Stimulated activated CD4-positive, alpha-beta T cell treated with anti-CD3 and anti-CD28 coated beads, Interleukin-1b, Interleukin-23, amount 100 ng/mL, for 1 hour (primary cell): ENCODE measurements at places on chromosomes 5 and 9.

DNA sequence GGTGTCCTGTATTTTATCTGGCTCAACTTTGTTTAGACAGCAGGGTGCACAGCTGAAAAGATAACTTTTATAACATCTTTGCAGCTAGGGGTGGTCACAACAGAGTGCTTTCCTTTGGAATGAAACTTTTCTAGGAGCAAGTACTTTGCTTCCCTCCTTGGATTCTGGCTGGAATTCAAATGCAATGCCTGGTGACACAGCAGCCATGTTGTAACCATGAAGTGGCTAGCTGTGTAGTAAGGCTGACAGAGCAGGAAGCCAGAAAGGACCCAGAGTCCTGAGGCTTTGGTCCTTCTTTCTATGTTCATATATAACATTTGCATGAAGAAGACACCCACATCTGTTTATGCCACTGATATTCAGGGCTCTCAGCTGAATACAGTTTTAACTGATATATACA, 48.1 kb downstream of the TENT4A start:
- DNase-seq, result no peak

DNA sequence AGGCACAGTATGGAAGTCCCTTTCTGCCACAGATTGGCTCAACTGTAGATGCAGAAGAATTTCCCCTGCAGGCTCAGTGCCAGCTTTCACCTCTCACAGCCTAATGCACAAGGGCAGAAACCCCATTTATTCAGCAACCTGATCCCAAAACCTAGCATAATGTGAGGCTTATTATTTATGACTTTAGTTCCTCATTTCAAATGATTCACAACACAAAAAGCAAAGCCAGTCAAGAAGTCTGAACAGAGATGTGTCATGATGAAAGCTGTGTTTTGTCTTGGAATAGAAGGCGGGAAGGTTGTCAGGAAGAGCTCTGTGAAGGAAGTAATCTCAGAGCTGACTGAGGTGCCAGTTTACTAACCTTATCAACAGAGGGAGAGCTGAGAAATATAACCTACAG, 369.7 kb downstream of the LRRC70 start:
- DNase-seq, result no peak

DNA sequence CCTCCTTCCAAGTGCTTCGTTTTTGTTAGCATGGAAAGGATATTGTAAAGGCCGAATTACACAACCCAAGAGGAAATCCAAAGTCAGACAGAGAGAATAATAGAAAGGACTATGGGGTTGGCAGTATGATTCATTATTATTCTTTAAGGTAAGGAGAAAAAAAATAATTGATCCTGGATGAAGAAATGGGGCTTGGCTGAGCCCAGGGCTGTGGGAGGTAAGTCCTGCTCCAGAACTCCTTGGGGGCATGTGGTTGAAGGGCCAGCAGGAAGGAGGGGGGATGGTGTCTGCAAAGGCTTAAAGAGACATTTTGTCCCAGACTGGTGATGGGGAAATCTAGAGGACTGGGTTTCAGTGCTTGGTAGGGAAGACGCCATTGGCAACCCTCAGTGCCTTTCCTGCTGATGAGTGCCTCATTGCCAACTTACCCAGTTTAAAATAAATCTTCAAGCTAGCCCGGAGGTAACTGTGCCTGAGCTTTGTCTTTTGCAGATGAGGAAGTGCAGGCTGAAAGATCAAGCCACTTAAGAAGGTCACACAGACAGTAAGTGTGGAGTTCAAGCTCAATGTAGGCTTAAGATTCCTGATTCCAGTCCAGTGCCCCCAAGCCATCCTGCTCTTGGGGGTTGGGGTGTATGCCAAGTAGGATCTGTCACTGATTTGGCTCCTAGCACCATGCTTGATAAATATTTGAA, 30.2 kb downstream of the FOXI1 start:
- DNase-seq, result no peak

- no peak for DNase-seq
These were observed 54.5 kb downstream of the GALNT12 start for GRCh38 chr9:98861781-98862504.

DNA sequence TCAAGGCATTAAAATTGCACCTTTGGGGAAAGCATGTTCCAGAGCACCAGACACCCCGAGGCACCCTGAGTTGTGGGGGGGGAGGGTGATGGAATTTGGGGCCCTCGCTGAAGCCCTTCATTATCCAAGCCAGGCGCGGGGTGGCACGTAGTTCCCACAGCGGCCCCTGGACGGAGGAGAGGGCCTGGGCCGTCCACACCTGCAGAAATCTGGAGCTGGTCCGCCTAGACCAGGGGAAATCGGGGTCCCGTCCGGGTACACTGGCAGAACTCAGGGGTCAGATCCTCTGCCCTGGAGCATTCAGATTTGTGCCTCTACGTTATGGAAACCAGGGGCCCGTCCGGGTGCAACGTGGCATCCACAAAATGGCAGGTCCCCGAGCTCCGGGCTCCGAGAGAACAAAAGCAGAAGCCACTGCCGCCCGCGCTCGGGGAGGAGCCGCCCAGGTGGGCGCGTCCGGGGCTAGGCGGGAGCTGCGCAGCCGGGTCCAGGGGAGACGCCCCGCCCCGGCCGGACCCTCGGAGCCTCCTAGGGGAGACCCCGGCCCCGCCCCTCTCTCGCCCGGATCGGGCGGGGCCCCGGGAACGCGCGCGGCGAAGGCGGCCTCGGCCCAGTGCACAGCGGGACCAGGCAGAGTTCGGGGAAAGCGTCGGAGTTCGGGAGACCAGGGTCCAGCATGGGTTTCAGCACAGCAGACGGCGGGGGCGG, at the start of gene PLEKHG4B:
TSS of gene PLEKHG4B (plus strand) at position 613 of the 708 bp plus-strand sequence. CDS start at position 677, 64 bp downstream.
- no peak for DNase-seq

DNA sequence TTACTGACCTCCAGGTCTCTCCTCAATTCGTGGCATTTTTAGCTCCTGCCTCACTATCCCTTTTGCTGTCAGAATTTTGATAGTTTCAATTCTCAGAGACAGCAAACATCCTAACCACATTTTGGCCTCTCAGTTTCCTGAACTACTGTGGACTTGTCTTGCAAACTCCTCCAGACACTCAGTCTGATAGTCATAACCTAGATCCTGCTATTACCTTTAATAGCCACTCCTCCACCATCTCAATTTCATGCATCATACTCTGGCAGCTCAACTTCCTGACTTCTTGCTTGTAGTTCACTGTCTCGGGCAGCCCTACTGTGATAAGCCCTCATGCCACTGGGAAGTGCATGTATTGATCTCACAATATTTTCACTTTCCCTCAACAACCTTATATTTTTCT, 481.8 kb upstream of the CDH18 start:
- no peak for DNase-seq

DNA sequence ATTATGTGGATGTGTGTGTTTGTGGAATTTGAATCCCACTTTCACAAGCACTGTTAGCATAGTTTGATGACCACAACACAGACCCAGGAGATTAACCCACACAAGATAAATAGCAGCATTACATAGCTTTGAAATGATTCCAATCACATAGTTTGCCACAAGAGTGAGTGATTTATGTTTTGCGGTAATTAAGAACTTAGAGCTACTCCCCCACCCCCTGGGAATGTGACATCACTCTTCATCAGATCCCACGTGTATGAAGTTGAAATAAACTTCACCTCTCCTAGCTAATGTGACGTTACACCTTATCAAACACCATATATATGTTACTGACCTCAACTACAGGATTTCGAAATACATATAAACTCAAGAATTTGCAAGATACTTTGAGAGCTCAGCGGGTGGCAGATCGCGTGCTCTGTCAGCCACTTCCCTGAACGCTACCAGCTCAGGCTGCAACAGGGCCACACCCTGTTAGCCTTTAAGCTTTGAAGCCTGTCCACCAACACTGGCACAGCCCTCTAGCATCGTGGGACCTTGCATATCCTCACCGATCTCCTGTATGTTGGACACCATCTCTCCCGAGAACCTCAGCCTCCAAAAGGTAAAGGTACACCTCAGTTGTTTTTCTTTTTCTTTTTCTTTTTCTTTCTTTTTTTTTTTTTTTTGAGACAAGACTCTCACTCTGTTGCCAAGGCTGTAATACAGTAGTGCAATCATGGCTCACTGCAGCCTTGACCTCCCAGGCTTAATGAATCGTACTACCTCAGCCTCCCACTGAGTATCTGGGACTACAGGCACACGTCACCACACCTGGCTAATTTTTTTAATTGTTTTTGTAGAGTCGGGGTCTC, 1.7 kb upstream of the AGTPBP1 start:
- DNase-seq, result no peak

DNA sequence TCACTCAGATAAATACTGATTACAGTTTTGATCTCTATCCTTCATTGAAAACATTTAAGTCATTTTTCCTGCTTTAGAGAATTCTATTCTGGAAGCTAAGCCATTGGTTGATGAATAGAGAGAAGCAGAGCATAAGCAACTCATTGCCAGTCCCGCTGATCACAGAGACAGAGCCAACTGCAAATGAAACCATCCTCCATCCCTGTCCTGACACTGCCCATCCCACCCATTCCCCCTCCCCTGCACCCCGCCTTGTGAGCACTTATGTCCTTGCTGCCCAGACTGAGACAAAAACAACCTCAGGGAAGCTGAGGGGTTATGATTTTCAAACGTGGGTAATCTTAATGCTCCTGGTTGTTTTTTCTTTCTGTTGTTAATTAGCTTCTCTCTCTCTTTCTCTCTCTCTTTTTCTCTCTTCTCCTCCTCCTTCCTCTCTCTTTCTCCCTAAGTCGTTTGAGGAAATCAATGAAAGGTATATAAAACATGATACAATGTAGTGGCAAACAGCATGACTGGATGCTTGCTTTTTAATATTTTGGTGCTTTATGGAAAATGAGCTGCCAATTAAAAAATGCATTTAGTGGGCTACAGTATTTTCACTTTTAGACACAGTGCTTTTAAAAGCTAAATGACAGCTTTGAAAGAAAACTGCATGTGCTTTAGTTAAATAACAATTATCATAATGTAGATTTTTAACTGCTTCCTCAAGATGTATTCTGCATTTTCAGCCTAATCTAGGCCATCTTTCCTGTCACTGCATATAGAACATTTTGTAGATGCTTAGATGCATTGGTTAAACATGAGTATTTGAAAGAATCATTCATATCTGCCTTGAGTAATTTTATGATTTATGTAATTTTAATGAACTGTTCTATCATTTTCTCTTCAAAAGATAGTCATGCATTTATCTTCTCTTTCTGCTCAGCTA, 57.3 kb downstream of the CMYA5 start:
- DNase-seq, result no peak

DNA sequence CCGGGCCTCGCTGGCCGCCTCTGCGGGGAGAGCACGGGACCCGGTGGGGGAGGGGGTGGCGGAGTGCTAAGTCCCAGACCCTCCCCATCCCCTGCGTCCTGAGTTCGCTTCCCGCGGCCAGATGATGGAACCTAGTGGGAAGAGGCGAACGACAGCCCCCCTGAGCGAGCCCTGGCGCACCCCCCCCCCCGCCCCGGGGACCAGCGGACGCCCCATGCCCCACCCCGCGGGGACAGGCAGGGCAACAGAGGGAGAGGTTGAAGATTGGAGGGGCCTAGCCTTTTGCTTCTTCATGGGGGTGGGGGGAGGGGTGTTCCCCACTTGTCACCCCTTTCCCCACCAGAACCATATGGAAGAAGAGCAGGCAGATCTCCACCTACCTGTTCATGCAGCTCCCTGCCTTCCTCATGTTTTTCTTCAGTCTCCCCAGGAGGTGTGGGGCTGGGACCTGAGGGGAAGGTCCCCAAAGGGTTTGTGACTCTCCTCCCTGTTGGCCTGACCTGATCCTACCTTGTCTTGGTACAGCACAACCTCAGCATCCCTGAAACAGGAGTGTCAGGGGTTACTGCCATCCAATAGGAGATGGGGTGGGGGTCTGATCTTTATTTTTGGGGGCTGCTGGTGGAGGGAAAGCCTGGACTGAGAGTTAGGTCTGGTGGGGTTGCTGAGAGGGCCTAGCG, 485 bp downstream of the FAM53C start:
- no peak for DNase-seq

DNA sequence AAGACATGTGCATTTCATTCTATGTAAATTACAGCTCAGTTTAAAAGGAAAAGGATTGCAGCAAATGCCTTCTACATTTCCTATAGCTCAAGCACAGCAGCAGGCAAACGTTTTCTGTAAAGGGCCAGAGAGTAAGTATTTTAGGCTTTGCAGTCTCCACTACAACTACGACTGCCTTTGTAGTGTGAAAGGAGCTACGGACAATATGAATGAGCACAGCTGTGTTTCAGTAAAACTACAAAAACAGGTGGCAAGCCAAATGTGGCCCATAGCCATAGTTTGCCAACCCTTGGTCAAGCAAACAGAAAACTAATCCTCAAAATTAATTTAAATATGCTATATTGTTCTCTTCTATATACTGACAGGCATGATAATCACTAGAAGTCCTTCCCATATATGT, 7.2 kb downstream of the PTBP3 start:
- DNase-seq, result no peak

DNA sequence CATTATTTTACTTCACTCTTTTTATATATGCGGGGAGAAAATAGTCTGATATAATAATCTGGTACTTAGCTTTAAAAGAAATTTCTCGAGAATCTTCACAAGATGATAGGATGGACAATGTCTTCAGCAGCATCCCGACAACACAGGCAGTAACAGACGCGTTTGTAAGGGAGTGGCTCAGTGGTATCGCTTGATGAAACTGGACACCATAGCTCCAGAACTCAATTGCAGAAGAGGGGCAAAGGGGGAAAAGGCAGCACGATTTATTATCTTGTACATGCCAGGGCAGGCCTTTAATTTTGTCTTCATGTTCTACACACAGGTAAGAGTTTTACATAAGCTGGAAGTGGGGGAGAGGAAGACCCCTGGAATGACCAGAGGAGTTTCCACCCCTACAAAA, 15.7 kb downstream of the IL4 start:
- no peak for DNase-seq

DNA sequence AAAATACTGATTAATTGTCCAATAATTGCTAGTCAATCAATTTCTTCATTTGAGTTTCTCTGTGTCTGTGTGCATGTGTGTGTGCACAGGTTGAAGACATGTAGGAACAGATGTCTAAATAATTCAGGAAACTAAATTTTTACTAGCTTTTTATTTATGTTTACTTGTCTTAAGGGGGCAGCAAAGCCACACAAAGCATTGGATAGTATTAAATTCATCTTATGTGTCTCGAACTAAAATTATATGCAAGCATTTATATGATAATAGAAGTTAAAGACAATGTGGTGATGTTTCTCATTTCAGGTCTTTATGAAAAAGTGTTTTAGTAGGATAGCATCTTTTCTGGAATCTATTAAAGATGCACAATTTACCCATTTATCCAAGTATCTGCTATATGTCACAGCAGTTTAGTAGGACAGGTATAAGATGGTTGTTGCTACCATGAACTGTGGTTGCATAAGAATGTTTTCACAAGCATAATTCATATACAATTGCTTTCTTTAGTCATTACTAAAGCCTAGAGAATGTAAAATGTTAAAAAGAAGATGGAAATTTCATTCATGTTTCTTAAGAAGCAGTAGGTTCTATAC, 784.6 kb upstream of the NUDT12 start:
- DNase-seq, result no peak

- no peak for DNase-seq
These were observed 42.2 kb upstream of the FSD1L start for GRCh38 chr9:105405514-105406131.

- DNase-seq, result no peak
These were observed 169.8 kb upstream of the KCNN2 start for GRCh38 chr5:114192108-114192507.

DNA sequence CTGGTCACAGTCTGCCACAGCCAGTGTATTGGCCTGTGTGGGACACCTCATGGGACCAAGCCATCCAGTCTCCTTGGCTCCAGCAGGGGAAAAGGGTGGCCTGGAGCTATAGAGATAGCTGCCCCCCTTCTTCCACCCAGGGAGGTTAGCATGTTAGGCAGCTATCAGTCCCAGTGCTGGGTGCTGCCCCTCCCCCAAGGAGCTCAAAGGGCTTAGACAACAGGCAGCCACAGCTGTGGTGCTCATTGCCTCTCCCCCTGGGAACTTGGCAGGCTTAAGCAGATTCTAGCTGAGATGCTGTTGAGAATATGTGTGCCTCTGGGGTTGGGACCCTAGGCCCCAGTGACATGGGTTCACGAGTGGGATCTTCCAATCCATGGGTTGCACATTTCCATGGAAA, 226.0 kb upstream of the PTGER4 start:
- no peak for DNase-seq
